ENCODE measurements at places on chromosomes 11 and 22.

GRCh38 chr11:99682646-99683045, 661.9 kb downstream of the CNTN5 start:
- no peak for DNase-seq

DNA sequence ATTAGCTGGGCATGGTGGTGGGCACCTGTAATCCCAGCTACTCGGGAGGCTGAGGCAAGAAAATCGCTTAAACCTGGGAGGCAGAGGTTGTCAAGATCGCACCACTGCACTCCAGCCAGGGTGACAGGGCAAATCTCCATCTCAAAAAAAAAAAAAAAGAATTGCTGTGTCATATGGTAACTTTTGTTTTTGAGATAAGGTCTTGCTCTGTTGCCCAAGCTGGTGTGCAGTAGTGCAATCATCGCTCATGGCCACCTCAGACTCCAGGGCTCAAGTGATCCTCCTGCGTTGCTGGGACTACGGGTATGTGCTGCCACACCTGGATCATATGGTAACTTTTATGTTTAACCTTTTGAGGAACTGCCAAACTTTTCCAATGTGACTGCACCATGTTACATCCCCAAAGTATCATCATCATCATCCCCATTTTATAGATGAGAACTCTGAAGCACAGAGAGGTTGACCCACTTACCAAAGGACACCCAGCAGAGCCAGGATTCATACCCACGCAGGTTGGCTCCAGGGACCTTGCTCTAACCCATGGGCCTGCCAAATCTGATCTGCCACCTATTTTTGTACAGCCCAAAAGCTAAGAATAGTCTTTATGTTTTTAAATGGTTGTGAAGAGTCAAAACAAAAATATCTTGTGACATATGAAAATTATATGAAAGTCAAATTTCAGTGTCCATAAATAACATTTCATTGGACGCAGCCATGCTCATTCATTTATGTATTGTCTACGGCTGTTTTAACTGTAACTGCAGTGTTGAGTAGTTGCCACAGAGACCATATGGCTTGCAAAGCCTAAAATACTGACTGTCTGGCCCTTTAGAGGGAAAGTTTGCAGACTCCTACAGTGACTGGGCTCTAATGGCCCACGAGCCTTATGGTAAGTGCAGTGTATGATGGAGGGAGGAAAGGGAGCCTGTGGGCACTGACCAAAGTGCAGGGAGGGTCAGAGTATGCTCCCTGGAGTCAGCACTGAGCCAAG, 45.3 kb downstream of the GDPD5 start:
- DNase-seq = no peak

- DNase-seq = no peak
Measured at GRCh38 chr11:61533039-61533375, 24.5 kb downstream of the LRRC10B start.

- no peak for DNase-seq
Measured at GRCh38 chr22:27778294-27779090, 23.1 kb downstream of the MN1 start.

- no peak for DNase-seq
Measured at GRCh38 chr11:118531597-118532084, 649 bp downstream of the TMEM25 start.

GRCh38 chr11:110470716-110471115, 41.0 kb downstream of the FDX1 start:
- no peak for DNase-seq

DNA sequence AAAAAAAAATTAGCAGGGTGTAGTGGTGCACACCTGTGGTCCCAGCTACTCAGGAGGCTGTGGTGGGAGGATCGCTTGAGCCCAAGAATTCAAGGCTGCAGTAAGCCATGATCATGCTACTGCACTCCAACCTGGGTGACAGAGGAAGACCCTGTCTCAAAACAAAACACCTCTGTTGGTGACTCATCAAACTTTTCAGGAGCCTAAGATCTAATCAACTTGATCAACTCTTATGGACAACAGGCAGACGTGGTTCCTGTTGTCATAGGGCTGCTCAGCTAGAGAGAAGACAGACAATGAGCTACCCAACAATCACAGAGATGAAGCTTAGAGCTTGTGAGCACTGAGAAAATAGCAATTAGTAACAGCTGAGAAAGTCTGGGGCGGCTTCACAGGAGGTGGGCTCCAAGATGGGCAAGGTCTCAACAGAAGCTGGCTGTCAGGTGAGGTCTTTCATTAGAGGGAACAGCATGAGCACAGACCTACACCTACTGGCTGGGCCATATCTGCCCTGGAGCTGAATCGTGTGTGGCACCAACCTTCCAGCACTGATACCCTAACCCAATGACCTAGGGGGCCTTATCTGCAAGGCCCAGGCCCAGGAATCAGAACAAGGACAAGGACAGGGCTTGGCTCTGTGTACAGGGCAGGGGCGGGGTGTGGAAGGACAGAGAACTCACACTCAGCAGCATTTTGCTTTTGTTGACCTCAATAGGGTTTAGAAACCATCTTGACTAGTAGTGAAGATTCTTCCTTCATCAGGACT, 7.2 kb upstream of the UCP3 start:
- no peak for DNase-seq
